Amniotic stem cell (primary cell): ENCODE measurements at places on chromosomes 1 and 21.

DNA sequence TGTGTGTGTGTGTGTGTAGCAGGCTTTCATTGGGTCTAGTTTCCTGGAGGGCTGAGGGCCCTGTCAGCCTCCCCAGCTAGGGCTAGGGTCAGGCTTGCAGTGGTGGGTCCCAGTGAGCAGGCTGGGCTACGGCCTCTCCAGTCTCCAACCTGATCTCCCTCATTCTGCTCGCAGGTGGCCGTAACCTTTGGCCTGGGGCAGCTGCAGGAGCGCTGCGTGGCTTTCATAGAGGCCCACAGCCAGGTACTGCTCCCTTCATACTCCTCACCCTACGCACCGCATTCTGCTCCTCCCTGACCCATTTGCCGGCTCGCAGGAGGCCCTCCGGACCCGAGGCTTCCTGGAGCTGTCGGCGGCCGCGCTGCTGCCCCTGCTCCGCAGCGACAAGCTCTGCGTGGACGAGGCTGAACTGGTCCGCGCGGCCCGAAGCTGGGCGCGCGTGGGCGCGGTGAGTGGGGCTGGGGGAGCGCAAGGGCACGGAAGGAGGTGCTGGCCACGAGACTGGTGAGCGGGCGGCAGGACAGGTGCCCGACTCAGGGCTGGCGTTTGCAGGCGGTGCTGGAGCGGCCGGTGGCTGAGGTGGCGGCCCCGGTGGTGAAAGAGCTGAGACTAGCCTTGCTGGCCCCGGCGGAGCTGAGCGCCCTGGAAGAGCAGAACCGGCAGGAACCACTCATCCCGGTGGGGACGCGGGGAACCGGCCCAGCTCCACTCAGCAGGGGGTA lies 4.7 kb downstream of the BTBD19 start:
- no peak for DNase-seq

DNA sequence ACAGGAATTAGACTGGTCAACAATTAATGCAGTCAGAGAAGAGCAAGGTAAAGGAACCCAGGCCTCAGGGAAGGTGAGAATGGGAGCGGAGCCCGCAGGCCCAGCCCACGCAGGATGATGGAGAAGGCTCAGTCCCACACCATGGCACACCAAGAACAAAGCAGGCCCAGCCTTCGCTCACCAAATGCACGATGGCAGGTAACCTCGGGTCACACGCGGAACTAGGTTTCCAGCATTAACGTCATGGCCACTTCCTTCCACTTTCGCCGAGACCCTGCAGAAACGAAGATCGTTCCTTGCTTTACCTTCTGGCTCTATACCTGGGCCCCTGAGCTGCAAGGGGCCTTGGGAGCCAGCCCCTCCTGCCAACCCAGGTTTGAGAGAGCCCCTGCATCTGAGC lies 240.2 kb upstream of the C1orf174 start:
- no peak for DNase-seq

DNA sequence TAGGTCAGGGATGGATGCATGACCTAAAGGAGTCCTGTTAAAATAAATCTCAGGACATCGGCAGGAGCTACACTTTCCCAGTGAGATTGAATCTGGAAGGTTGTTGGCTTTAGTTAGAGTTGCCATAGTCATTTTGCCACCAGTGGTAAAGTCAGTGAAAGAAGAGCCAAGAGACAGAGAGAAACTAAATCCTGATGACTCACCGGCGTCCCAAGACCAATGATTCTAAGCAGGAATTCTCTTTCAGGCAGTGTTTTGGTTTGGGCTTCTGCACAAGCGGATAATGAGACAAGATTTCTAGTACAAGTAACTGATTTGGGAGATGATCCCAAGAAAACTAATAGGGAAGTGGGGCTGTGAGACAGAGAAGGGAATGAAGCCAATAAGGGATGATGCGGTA lies 88.8 kb upstream of the ETS2 start:
- no peak for DNase-seq

GRCh38 chr1:116674011-116674531 lies 6.5 kb upstream of the IGSF3 start:
- no peak for DNase-seq

DNA sequence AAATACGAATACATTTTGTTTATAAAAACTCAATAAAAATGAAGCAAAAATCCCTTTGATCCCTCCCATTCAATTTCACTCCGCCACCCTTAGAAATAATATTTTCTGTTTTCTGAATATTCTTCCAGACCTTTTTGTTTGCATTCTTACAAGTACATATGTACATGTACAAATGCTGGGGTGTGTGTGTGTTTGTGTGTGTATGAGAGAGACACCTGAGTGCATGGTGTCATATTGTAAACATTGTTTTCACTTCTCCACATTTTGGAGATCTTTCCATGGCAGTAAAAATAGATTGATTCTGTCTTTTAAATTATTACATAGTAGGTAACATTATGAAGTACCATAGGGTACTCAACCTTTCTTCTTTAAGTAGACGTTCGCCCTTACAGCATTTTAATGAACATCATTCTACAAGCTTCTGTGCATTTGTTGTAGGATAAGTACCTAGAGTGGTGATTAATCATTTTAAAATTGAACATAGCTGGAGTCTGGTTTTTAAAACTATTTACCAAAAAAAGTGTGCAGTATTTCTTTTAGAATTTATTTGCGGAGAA lies 1.3 kb upstream of the MPC2 start:
- no peak for DNase-seq
